ENCODE measurements at places on chromosomes 11 and 22.

GRCh38 chr11:97544431-97544830 lies 1154.6 kb downstream of the JRKL start:
- DNase-seq, result no peak

DNA sequence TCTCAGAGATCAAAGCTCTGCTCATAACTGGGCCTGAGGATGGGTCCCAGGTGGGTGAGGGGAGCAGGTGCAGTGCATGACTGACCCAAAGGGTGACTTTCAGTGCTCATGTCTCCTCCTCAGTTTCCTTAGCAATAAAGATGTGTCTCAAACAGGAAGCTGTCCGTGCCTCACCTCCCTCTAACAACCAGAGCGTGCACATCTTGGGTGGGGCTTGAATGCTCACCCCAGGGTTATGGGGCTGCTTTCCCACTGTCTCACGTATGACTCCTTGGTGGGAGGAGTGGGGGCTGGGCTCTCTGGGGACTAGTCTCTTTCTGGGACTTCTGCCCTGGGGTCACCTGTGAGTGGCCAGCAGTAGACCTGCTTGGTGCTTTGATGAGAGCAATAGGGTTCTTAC lies 53.9 kb upstream of the PHOX2A start:
- no peak for DNase-seq

GRCh38 chr11:70594031-70594430 lies 195.7 kb downstream of the CTTN start:
- no peak for DNase-seq

GRCh38 chr22:23079240-23079768 lies 9.0 kb downstream of the GNAZ start:
- no peak for DNase-seq

DNA sequence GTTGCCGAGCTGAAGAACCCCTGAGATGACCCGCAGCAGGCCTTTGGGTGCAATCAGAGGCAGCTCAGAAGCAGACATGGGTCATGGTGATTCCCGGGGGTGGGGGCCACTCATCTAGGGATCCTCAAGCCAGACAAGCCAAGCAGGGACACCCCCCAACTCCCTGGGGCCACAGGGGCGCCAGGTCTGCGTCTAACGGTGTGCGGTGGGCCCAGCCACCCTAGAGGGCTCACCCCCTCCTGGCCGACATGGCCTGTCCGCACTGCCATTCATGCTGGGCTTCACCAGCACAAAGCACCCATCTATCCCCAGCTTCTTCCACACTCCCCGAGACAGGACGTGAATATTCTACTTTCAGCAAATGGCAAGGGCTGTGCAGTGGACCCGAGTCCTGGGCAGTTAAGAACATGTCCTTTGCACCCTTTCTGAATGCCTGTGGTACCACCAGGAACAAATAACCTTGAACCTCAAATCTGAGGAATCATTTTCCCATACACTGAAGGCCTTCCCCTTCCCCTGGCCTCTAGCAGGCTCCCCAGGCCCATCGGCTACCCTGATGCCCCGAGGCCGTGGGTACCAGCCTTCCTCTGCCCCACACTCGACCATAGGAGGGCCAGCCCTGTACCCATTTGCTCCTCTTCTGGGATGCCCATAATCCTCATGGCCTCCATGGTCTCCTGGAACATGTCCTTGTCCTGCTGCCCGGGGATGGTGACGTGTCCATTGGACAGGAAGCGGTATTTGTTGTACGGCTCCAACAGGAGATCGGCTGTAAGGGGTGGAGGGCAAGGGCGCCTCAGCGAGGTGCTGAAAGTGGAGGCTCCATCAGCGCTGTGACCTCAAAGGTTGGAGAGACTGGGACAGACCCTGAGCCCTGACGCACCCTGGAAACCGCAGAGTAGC lies 66.9 kb downstream of the APOL1 start:
- no peak for DNase-seq

DNA sequence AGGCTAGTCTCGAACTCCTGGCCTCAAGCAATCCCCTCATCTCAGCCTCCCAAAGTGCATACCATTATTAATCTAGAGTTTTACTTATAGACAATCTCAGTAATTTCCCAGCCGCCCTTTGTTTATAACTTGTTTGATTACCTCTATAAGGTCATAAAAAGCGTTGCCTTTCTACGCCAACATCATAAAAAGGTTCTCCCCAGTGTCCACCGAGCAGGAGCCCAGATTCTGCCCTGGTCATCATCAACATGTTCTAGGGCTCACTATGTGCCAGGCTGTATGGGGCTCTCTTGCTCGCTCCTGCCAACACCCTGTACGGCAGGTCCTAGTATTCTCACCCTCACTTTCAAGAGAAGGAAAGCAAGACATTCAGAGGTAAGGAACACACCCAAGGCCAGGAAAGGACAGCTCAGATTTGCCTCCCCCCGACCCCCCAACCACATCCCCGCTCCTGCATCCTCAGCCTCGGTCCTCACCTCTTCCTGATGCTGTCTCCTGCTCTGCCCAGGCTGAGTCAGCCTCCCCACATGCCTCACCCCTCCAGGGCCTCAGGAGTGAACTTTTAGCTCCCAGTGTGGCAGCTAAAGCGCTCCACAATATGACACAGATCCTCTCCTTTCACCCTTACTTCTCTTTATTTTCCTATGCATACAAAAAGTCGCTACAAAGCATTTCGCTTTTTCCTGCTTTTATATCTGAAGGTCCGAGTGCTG lies 14.3 kb downstream of the ARFGAP3 start:
- DNase-seq, result no peak

- DNase-seq, result no peak
These were observed 61.5 kb upstream of the EMID1 start for GRCh38 chr22:29143941-29144785.

DNA sequence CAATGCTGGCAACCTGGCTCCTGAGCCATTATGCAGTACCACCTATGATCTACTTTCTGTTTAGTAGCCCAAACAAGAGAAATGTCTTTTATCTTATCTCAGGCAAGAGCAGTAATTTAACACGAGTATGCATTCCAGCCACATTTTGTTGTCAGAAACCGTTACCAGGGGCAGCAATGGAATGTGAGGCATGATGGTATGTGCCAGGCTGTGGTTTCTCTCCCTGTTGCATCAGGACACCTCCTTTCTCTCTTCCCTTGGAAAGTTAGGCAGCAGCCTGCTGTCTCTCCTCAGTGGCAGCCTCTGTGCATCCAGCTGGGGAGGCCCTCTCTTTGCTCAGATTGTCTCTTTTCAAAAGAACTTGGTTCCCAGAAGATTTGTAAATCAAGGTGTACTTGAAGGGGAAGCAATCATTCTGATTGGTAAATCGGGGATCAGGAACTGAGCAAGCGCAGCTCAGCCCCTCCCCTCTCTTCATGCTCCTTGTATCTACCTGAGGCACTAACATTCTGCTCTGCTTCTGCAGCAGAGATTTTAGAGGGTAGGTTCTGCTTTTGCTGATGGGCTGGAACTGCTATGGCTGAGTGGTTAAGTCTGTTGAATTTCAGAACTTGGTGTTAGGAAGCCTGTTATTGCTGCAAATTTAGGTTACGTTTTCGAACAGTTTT lies 229.2 kb downstream of the ADAMTS15 start:
- DNase-seq, result no peak

- no peak for DNase-seq
These were observed 45.7 kb upstream of the TUB start for GRCh38 chr11:8035200-8035855.

- peak; percentile 19 for DNase-seq
These were observed 25.8 kb upstream of the TREH start for GRCh38 chr11:118705111-118705741.

GRCh38 chr11:68551223-68551622 lies 90.7 kb downstream of the PPP6R3 start:
- DNase-seq, result no peak

GRCh38 chr22:42621505-42622002 lies 6.9 kb upstream of the POLDIP3 start:
- DNase-seq, result peak; percentile 79

- no peak for DNase-seq
These were observed 516.8 kb upstream of the FAT3 start for GRCh38 chr11:91707652-91708482.

Data from left colon (tissue), 2 donors.